Stimulated activated CD4-positive, alpha-beta T cell treated with anti-CD3 and anti-CD28 coated beads, TNF-alpha, amount 100 ng/mL, for 48 hours (primary cell): ENCODE measurements at places on chromosomes 7 and 10.
A peak's percentile ranks its signal among the peaks of the same experiment; 100 is the strongest.

- DNase-seq: no peak
These were observed 7.9 kb downstream of the LAT2 start for GRCh38 chr7:74217455-74218342.

GRCh38 chr7:33040803-33041516 lies 21.6 kb downstream of the NT5C3A start:
- peak; percentile 50 for DNase-seq

- no peak for DNase-seq
These were observed 141.4 kb downstream of the GRID1 start for GRCh38 chr10:86225103-86225782.

GRCh38 chr10:100743626-100744135 lies 1.7 kb upstream of the PAX2 start:
- DNase-seq: no peak

- no peak for DNase-seq
These were observed 226.8 kb downstream of the PRPF18 start for GRCh38 chr10:13813550-13813949.

DNA sequence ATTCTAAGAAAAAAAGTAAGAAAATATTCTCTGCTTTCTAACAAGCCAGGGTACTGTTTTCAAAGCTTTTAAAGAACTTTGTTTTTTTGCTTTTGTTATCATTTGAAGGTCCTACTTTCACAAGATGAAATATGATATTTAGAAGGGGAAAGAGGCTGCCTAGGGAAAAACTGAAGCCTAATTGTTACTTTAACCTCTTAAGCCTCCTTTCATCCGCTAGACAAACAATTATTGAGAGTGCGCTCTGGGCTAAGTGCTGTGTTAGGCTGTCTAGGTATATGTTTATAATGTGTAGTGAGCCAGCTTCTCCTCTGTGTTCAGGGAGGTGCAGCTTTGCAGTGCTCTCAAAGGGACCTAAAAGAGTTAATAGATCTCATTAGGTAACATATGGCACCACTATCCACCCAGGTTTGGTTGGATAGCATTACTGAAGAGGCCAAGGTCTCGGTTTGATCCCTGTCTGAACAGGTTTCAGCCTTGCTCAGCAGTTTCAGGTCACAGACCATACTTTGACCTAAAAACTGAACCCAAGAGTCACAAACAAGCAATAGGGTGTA lies 17.9 kb downstream of the PDK4 start:
- DNase-seq: no peak

DNA sequence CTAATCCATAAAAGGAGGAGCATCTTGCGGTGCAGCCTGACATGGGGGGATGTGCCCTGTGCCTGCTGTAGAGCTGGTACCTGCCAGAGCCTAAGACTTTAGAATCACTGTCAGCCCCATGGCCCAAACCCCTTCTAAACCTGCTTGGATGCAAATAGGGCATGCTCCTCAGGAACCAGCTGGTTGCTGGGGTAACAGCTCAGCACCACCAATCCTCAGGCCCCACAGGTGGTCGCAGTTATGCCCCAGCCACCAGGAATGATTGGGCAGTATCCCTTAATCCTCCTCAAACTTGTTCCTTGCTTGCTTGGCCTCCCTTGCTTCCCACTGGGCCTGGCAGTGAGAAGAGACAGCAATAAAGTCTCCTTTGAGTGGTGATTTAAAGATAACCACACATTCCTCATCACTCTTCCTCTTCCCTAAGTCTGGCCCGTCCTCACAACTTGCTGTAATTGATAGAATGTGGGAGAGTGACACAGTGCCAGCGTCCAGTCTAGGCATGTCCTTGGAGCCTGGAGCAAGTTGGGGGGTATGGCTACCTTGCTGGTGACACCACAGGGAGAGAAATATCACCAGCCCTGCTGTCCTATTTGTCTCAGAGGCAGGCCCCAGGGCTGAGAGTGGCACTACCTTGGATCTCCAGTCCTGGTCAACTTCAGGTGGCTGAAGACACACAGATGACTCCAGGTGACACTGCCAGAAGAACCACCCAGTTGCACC lies 43.0 kb downstream of the VSTM4 start:
- no peak for DNase-seq

DNA sequence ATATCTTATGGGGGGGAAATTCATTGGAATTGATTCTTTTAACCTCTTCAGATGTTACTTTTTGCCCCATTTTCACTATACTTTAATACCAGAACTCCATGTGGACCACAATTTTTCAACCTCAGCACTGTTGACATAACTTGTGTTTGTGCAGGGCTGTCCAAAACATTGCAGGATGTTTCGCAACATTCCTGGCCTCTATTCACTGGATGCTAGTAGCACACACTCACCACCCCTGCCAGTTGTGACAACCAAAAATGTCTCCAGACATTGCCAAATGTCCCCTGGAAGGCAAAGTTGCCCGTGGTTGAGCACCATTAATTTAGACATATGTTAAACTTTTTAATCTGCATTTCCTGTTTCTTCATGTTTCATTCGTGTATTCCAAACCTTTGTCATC lies 234.7 kb downstream of the GFRA1 start:
- no peak for DNase-seq

DNA sequence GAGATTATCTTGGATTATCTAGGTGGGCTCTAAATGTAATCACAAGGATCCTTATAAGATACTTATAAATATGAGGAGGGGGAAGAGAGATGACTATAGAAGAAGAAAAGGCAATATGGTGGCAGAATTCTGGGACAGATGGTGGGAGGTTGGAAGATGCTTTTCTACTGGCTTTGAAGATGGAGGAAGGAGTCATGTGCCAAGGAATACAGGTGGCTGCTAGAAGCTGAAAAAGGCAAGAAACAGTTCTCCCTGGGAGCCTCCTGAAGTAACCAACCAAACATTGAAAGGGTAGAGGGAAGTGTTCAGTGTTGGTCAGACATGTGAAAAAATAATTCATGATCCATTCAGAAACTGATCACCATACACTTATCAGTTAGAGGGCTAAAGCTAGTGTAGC lies 213.3 kb downstream of the WDR11 start:
- no peak for DNase-seq

GRCh38 chr10:121541450-121542120 lies 56.7 kb downstream of the FGFR2 start:
- DNase-seq: no peak

DNA sequence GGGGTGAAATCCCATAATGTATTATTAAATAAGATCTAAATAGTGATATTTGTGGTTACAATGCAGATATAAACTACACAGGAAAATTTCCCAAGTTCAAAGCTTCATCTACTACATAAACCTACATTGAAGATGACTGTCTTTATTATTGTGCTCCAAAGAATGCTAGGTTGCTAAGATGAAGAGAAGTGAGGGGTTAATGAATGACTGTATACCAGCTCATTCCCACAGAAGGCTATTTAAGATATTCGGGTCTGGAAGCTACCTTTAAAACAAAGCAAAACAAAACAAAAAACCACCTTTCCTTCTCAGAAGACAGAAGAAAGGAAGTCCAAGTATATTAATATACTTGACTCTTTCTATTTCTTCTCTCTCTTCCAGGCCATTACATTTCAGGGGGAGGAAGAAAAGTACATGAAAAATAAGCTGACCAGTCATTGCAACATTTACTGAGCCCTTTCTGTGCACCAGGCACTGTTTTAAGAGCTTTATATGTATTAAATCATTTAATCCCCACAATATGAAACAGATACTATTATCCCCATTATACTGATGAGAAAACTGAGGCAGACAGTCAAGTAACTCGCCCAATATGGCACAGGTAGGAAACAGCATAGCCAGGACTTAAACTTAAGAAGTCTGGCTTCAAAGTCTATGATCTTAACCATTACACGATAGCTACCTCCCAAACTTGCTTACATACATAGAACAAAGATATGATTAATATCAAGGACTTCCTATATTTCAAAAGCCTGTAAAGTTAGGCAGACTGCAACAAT lies 48.1 kb downstream of the TNPO3 start:
- no peak for DNase-seq

- DNase-seq: no peak
These were observed 509.9 kb downstream of the PARD3 start for GRCh38 chr10:34305189-34305588.

- no peak for DNase-seq
These were observed 20.5 kb downstream of the ZRANB1 start for GRCh38 chr10:124962421-124962820.

DNA sequence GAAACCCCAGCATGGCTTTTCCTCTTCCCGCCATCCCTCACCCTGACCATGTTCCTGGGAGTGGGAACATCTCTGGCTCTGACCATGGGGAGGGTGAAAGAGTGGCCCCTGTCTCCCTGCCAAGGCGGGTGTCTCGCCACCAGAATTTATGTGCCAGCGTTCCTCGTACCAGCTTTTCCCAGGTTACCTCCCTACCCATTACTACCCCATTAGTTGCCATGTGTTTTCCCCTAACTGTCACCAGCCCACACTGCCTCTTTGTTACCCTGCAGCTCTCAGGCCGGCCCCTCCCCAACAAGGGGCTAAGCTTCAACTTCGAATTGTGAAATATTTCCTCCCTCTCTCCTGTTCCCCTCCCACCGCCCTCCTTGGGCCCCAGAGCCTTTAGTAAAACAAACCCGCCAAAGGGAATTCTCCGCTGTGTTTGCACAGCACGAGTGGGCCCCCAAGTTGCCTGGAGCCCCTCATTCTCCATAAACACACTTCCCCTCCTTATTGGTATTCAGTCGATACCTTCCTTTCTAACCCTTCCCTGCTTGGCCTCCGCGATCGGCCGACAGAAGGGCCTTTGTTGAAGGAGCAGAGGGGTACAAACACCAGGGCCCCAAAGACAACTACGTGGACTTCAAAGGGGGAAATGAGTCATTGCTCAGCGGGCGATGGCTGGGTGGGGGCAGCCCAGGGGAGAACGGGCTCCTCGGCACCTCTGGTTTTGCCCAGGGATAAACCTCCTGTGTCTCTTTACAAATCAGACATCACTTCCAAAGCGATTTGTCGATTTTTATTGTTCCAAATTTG lies 45.5 kb downstream of the SLIT1 start:
- DNase-seq: no peak

DNA sequence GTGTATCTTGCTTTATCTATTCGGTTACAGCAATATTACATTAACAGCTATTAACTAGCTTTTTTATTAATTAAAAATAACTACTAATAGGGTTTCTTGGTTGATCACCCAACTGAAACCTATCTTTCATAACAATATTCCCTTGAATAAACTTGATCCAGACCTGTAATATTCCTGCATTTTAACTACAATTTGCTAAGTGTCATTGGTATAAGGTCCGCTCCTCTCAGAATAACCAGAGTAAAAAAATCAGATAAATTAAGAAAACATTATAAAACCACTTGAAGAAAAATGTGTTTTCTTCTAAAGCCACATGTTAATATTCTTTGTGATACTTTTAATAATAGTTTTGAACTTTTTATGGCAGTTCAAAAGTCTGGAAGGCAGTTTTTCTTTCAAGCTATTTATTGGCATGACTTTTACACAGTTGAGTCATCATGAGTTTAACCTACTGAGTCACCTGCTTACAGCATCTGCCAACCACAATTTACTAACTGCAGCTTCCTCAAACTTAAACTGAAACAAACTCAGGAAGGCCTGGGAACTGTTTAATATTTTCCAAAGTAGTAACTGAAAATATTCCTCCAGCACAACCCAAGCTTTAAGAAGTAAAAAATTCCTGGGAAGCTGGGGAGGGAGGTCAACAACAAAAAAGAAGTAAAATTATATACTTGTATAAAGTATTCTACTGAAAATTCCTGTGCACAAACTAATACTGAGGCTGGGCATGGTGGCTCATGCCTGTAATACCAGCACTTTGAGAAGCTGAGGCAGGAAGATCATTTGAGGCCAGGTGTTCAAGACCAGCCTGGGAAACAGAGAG lies 103.2 kb downstream of the NRBF2 start:
- no peak for DNase-seq

GRCh38 chr10:130341356-130341755 lies 205.2 kb downstream of the GLRX3 start:
- DNase-seq: no peak

- no peak for DNase-seq
These were observed 1.3 kb downstream of the FGFR2 start for GRCh38 chr10:121596689-121597503.

- no peak for DNase-seq
These were observed 71.4 kb upstream of the DYNC1I1 start for GRCh38 chr7:95700917-95701316.

GRCh38 chr10:119461923-119462322 lies 80.6 kb downstream of the RGS10 start:
- no peak for DNase-seq

GRCh38 chr10:132444877-132445351 lies 47.9 kb downstream of the PWWP2B start:
- DNase-seq: no peak

GRCh38 chr10:124821520-124821919 lies 19.9 kb downstream of the ABRAXAS2 start:
- no peak for DNase-seq

DNA sequence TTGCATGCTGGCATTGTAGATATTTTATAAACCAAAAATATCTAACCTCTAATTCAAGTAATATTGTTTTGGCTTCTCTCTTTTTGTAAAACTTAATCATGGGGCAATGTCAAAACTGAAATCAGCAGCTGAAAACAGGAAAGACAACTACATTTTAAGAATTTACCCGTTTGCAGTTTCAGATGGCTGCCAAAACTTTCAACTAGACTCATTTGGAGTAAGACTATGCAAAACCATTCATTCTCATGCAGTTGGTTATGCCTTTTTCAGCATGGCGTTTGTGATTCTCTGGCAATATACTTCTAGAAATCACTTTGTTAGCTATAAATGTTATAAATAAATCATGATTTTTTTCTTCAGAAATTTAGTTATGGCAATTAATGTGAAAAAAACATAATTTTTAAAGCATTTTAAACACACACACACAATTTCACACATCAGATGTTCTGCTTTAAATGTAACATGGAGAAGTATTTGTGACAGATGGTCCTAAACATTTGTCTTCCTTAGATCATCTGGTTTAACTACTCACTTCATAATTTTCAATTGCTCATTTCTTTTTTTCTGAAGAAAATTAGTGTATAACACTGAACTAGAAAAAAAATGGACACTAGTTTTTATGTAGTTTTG lies 116.4 kb downstream of the ITGB8 start:
- DNase-seq: no peak

DNA sequence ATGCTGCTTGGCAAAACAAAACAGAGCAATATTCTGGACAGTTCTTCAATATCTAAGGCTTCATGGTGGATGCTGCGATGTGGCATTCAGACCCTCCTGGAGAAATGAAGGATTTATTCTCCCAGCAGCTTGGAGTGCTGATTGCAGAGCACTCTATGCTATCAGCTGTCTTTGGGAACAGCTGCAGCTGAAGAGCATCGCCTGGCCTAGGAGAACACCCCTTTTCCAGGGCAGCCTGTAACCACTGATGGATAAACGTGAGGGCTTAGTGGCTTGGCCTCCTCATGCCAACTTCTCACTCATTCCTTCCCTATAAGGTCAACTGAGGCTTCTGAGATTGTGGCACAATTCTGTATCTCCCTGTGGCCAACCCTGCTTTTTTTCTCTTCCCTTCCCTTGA lies 638.1 kb upstream of the CNTNAP2 start:
- DNase-seq: no peak

GRCh38 chr7:84274029-84274638 lies 79.5 kb upstream of the SEMA3A start:
- no peak for DNase-seq
